Bladder microvascular endothelial cell (primary cell): ENCODE measurements at places on chromosomes 2 and 18. TPM values are rescaled to one million over a fixed set of nuclear protein-coding genes. Genes with fewer than 3 reads are reported as not detected.

Gene BIN1
- total RNA-seq, result 31.0 and 39.0 TPM in 2 replicates

Gene ZNF513
- total RNA-seq, result 5.2 and 9.3 TPM in 2 replicates

Gene DUSP2
- total RNA-seq, result 0.49 and 0.63 TPM in 2 replicates

Gene PROKR1
- total RNA-seq, result not detected in 2 replicates

Gene SALL3
- total RNA-seq, result not detected in 2 replicates

Gene BUB1
- 18.8 and 27.7 TPM in 2 replicates for total RNA-seq

Gene MC4R
- total RNA-seq, result not detected in 2 replicates

Gene MTCL1
- 5.2 and 15.0 TPM in 2 replicates for total RNA-seq

Gene ERBB4
- total RNA-seq, result under 0.01 and 0.06 TPM in 2 replicates

Gene PCBP1
- total RNA-seq, result 35.8 and 74.7 TPM in 2 replicates

Gene HAAO
- 0.16 TPM in 1 of 2 replicates, not detected in the other for total RNA-seq
